ENCODE measurements at places on chromosomes 16 and 17. TPM values are rescaled to one million over a fixed set of nuclear protein-coding genes. Genes with fewer than 3 reads are reported as not detected.

- no peak overlapping the region for H3K27ac ChIP-seq
- H3K4me1 ChIP-seq: no peaks in the 10 kb centered on the region
- H3K36me3 ChIP-seq: no peaks in the 10 kb centered on the region
- no peak for DNase-seq
- H3K4me3 ChIP-seq: no peak overlapping the region
- H3K27me3 ChIP-seq: no peaks in the 10 kb centered on the region
Observed at GRCh38 chr16:8828541-8829165, 31.0 kb downstream of the PMM2 start.

- H3K27ac ChIP-seq: no peak overlapping the region
- no peak overlapping the region for H3K4me3 ChIP-seq
- no peaks in the 10 kb centered on the region for H3K4me1 ChIP-seq
- DNase-seq: no peak
- H3K36me3 ChIP-seq: no peaks in the 10 kb centered on the region
- H3K27me3 ChIP-seq: no peaks in the 10 kb centered on the region
Observed at GRCh38 chr16:64182985-64183384, 938.9 kb downstream of the CDH11 start.

DNA sequence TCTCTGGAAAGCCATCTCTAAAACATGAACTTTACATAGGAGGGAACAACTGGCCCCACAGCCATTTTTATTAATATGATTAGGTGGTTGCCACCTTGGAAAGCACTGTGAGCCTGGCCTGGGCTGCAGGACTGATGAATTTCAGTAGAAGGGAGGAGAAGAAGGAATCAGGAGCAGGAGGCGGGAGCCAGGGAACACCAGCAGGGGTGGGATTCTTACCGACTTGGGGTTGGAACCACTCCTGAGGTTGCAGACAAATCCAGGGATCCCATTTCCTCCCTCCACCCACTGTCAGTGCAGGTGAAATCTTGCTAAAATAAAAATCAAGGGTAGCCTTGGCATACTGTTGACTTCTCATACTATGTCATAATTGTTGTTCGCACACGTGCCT lies 16.9 kb upstream of the MAP3K14 start:
- no peak for DNase-seq
- H3K4me3 ChIP-seq: no peak overlapping the region
- H3K27me3 ChIP-seq: no peaks in the 10 kb centered on the region
- H3K4me1 ChIP-seq: no peaks in the 10 kb centered on the region
- H3K36me3 ChIP-seq: no peaks in the 10 kb centered on the region
- no peak overlapping the region for H3K27ac ChIP-seq

The HBA1 gene
- total RNA-seq: not detected

DNA sequence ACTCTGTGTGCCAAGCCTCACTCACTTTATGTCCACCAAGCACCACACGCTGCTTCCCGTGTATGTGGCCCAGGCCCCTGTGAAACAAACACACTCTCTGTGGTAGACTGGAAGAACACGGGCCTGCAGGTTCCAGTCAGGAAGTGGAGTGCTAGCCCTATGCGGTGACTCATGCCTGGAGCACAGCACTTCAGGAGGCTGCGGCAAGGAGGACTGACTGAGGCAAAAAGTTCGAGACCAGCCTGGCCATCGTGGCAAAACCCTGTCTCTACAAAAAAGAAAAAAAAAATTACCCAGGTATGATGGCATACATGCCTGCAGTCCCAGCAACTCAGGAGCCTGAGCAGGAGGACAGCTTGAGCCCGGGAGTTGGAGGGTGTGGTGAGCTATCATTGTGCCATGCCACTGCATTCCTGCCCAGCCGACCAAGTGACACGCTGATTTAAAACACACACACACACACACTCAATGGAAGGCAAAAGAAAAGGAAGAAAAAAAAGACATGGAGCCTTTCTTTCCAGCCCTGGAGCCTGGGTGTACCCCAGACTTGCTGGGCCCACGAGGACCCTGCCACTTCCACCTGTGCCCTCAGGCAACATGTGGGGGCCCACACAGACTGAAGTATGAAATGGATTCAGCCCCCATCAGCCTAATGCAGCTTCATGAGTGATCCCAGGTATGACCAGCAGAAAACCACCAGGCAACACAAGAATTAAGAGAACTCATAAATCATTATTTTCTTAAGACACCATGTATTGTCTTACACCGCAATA lies 126.6 kb downstream of the ANKRD11 start:
- H3K27ac ChIP-seq: peak overlapping the region; percentile 45
- H3K36me3 ChIP-seq: no peaks in the 10 kb centered on the region
- no peaks in the 10 kb centered on the region for H3K27me3 ChIP-seq
- peaks cover 29% of the 10 kb centered on the region for H3K4me1 ChIP-seq
- no peak overlapping the region for H3K4me3 ChIP-seq

GRCh38 chr17:63262751-63263476 lies 183.2 kb downstream of the CYB561 start:
- DNase-seq: no peak
- H3K4me3 ChIP-seq: no peak overlapping the region
- H3K4me1 ChIP-seq: no peaks in the 10 kb centered on the region

DNA sequence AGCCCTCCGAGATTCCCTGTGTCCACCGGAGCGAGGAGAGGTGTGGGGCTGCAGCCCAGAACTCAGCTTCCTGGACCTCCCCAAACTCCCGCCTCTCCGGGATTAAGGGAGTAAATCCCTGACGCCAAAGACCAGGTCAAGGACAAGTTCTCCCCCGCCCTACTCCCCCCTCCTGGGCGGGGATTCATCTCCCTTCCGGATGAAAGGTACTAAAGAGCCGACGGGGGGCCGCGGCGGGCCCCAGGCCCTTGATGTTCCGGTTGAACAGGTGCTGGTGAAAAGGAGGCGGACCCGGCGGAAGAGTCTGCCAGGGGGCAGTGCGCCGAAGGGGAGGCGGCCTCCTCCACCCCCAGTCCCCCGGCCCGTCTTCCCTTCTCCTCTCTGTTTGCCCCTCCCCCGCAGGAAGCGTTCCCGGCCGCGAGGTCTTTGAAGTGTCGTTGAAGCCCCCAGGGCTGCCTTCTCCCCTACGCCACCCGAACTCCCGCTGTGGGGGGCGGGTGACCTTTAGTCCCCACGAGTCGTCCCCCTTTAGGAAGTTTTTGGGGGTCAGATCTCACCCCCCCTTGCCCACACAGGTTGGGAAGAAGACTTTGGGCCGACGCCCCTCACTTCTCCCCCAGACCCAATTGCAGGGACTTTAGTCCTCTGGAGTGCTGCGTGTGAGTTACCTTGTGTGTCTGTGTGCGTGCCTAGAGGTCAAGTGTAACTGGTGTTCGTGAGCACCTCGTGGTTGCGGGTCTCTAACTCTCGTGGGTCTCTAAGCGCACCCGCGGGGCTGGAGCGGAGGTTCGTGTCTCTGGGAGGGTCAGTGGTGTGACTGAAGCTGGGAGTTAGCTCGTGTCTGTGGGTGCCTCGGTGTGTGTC lies 1.1 kb upstream of the MLLT6 start:
- H3K27me3 ChIP-seq: no peaks in the 10 kb centered on the region
- peak overlapping the region; percentile 96 for H3K27ac ChIP-seq
- H3K4me3 ChIP-seq: peak overlapping the region; percentile 98
- peaks cover 3% of the 10 kb centered on the region for H3K36me3 ChIP-seq
- DNase-seq: peak; percentile 91
- H3K4me1 ChIP-seq: peaks cover 4% of the 10 kb centered on the region

DNA sequence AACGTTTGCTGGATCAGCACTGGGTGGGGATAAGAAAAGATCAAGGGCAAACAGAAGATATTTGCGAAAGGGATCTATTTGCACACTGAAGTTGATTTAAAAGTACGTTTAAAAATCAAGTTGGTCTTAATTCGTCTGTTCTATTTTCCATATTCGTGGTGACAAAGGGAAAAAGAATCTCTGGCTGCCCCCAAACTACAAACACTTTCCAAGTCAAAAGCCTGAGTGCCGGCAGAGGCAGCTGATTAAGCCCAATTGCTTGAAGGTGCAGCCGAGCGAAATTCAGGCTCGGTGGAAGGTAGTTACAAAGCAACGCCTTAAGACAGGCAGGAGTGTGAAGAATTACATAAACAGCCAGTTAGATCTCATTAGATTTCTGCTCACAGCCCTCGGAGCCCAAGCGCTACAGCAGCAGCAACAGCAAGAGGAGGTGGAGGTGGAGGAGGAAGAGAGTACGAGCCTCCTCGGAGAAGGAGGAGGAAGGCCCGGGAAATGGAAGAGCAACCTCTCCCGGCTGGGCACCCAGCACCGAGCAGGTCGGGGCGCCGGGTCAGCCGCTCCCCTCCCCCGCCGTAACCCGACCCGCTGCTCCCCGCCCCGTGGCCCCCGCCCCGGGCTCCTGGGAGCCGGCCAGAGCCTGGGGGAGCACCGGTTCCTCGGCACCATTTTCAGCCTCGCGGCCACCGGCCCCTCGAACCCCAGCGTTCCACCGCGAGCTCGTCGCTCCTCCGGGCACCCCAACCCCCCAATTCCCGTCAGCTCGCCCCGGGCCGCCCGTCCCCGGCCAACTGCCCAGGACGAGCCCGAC lies 890 bp downstream of the TOB1 start:
- DNase-seq: peak; percentile 60
- no peaks in the 10 kb centered on the region for H3K36me3 ChIP-seq
- H3K27ac ChIP-seq: peak overlapping the region; percentile 100
- no peaks in the 10 kb centered on the region for H3K27me3 ChIP-seq
- no peaks in the 10 kb centered on the region for H3K4me1 ChIP-seq

The DYNLRB2 gene
- 43.5 TPM for total RNA-seq

The ITGAX gene
- total RNA-seq: 2.0 TPM

GRCh38 chr16:87048730-87049115 lies 268.5 kb downstream of the C16orf95 start:
- H3K4me1 ChIP-seq: no peaks in the 10 kb centered on the region
- peaks cover 9% of the 10 kb centered on the region for H3K27me3 ChIP-seq
- no peak for DNase-seq
- no peaks in the 10 kb centered on the region for H3K36me3 ChIP-seq
- no peak overlapping the region for H3K4me3 ChIP-seq
- no peak overlapping the region for H3K27ac ChIP-seq

The ERN2 gene
- total RNA-seq: 6.0 TPM

- DNase-seq: no peak
- H3K36me3 ChIP-seq: no peaks in the 10 kb centered on the region
- H3K27ac ChIP-seq: no peak overlapping the region
- H3K4me3 ChIP-seq: no peak overlapping the region
- no peaks in the 10 kb centered on the region for H3K27me3 ChIP-seq
Observed at GRCh38 chr17:66403846-66404556, 101.6 kb downstream of the PRKCA start.

The SEPTIN1 gene
- total RNA-seq: 3.0 TPM

DNA sequence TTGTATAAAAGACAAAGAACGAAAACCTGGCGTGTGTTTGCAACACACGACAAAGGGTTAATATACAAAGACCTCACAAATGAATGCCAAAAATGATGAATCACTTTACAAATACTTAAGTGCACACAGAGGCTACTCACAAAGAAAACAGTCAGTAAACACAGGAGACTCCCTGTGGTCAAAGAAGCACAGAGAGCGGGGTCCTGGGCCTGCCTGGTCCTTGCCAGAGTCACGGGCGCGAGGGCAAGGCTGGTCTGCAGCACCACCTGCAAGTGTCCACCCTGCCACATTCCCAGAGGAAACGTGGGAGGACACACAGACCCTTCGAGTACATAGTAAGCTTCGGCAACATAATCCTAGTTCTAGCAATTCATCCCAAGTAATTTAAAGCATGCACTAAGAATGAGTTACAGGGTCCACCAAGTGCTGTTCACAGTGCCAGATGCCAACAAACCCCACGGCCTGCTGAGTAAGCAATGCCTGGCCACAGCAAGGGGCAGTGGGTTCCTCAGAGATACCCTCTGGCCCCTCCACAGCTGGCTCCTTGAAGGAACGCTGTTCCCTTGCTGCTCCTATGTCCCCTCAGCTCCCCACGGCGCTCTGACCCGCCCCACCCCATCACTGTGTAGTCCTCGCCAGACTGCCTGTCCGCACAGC lies 24.6 kb upstream of the FAAP100 start:
- no peaks in the 10 kb centered on the region for H3K36me3 ChIP-seq
- no peak overlapping the region for H3K4me3 ChIP-seq
- H3K27ac ChIP-seq: peak overlapping the region; percentile 15

The ODAD4 gene
- total RNA-seq: 4.3 TPM

DNA sequence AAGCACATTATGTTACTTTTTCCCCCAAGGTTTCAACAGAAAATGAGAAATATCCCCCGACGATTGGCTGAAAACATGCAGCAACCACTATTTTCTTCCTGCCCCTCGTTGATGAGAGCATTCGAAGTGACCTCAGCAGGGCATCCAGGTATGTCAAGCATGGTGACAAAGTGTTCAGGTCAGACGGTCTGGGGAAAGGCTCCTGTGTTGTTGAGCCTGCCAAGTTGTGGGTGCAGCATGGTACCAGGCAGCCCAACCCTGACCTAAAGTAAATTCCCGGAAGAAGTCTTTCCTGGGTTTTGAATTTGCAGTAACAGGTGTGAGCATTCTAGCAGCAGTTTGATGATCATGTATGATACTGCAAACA lies 51.7 kb upstream of the SEC14L1 start:
- peak overlapping the region; percentile 73 for H3K4me3 ChIP-seq
- H3K27me3 ChIP-seq: no peaks in the 10 kb centered on the region
- no peaks in the 10 kb centered on the region for H3K36me3 ChIP-seq
- no peak for DNase-seq

The PMFBP1 gene
- 1.7 TPM for total RNA-seq

DNA sequence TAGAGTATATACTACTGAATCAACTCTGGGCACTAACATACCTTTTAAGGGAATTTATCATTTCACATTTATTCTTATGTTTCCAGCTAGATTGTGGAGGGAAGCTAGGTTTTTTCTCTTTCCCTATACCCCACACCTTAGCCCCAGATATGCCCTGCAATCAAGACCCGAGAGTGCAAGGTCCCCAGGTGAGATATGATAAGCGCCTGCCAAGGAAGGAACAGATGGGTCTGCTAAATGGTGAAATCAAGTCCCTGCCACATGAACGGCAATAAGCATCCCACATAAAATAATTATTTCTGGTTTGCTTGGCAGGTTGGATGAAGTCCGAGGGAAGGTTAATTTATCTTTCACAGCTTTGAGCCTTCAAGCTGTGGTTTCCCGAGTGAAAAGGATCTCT lies 195.5 kb downstream of the TOX3 start:
- no peaks in the 10 kb centered on the region for H3K36me3 ChIP-seq
- no peaks in the 10 kb centered on the region for H3K27me3 ChIP-seq
- H3K4me3 ChIP-seq: no peak overlapping the region
- H3K4me1 ChIP-seq: no peaks in the 10 kb centered on the region
- DNase-seq: no peak
- no peak overlapping the region for H3K27ac ChIP-seq

DNA sequence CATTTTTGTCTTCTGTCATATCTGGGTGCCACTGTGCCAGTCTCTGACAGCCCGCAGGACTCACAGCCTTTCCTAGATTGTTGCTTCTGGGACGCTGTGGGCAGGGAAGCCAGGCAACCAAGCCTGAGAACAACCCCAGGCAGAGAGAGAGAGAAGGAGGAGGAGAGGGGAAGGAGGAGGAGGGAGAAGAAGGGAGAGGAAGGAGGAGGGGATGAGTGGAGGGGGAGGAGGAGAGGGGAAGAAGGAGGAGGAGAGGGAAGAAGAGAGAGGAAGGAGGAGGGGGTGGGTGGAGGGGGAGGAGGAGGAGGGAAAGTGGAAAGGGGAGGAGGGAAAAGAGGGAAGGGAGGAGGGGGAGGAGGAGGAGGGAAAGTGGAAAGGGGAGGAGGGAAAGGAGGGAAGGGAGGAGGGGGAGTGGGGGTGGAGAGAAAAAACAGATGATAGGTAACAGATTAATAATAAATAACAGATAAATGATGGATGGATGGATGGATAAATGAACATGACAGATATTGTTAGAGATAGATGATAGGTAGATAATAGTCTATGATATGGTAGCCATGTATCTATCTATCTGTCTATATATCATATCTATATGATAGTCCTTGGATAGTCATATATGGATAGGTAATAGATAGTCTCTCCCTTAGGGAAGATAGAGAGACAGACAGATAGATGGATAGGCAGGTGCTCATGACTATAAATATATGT lies 29.3 kb downstream of the CLEC19A start:
- no peak for DNase-seq
- no peak overlapping the region for H3K4me3 ChIP-seq
- H3K27me3 ChIP-seq: no peaks in the 10 kb centered on the region
- H3K27ac ChIP-seq: no peak overlapping the region
- no peaks in the 10 kb centered on the region for H3K36me3 ChIP-seq

The RHBDF1 gene
- 79.5 TPM for total RNA-seq

The CDH5 gene
- 20.8 TPM for total RNA-seq

All from prostate gland (tissue), 2 donors.